ENCODE measurements at places on chromosomes 5 and 9.

DNA sequence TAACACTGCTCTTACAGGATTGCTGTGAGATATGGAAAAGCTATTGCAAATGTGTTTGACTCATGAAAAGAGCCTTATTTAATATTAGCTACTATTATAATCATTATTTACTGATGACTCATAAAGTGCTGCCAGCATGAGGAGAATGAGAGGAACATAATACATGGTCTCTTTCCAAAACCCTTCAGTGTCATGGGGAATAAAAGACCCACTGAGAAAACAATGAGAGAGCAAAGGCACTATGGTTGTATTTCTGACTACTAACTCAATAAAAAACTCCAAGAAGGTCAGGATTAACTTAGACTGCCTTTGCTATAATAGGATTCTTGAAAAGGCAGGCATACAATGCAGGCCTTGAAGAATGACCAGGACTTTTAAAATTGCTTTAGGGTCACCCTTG lies 633.5 kb downstream of the DTWD2 start:
- DNase-seq = no peak

GRCh38 chr5:76113103-76113502 lies 29.9 kb downstream of the SV2C start:
- DNase-seq = no peak

- no peak for DNase-seq
Measured at GRCh38 chr5:113233606-113234005, 201.2 kb downstream of the TSSK1B start.

GRCh38 chr9:134267305-134267880 lies 58.9 kb upstream of the RXRA start:
- no peak for DNase-seq

DNA sequence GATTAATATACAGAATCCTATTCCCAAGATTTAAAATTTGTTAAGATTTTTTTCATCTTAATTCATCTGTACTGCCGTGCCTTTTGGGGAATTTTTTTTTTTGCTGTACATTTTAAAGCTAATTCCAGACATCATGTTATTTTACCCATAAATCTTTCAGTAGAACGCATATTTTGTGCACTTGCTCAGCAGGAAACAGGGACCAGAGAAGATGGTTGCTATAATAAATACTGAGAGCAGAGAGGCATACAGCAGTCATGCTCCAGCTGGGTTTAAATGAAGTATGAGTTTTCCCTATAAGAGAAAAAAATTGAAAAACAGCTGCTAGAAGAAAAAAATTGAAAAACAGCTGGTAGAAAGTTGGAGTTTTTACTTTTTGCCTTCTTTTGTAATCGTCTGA lies 196.9 kb upstream of the PUM3 start:
- DNase-seq = no peak

GRCh38 chr5:151141535-151141934 lies 16.0 kb downstream of the ANXA6 start:
- DNase-seq = peak; percentile 54

DNA sequence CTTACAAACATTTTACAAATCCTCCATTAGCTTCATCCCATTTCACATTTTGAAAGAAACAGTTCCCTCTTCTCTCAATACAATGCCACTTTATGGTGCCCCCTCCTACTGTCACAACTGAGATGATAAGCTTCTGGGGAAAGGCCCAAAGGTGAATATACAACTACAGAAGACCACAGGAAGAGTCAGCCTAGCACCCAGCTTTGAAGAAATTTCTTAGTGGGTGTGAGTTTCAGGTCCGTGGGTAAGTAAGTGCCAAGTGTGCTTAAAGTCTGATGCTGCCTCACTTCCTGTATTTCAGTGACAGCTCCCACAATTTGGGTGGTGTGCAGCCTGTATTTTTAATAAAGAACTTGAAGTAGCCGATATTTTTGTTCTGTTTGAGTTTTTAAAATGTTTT lies 68.1 kb downstream of the ARHGEF28 start:
- DNase-seq = peak; percentile 5

GRCh38 chr5:168073311-168073710 lies 218.1 kb upstream of the WWC1 start:
- no peak for DNase-seq

- DNase-seq = no peak
Measured at GRCh38 chr9:97502222-97502983, 937 bp downstream of the TMOD1 start.

DNA sequence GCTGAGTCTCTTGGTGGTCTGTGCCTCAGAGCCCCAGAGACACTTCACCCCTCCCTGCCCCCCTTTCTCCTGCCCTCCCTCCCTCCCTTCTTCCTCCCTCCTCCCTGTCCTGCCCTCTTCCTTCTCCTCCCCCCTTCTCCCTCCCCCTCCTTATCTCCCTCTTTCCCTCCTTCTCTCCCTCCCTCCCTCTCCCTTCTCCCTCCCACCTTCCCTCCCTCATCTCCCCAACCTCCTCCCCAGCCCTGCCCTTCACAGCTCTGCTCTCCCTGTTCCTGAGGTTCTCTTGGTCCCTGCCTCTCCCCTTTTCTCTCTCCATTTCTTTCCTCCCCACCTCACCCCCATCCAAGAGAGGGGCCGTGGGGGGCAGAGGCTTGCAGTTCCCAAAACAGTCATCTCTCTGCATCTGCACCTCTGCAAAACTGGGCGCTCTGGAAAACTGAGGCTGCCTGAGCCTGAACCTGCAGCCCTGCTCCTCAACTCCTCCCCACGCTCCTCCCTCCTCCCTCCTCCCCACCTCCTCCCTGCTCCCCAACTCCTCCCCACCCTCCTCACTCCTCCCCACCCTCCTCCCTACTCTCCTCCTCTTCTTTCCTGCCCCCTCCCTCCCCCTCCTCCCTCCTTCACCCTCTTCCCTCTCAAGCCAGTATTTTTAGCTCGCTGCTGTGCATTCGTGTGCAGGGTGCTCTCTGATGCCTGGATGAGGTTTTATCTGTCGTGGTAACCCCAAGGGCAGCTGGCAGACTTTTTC lies 219.1 kb downstream of the C9orf50 start:
- no peak for DNase-seq

GRCh38 chr9:115923410-115923809 lies 230.2 kb upstream of the PAPPA start:
- no peak for DNase-seq

- DNase-seq = no peak
Measured at GRCh38 chr5:38734353-38734752, 111.5 kb upstream of the OSMR start.

DNA sequence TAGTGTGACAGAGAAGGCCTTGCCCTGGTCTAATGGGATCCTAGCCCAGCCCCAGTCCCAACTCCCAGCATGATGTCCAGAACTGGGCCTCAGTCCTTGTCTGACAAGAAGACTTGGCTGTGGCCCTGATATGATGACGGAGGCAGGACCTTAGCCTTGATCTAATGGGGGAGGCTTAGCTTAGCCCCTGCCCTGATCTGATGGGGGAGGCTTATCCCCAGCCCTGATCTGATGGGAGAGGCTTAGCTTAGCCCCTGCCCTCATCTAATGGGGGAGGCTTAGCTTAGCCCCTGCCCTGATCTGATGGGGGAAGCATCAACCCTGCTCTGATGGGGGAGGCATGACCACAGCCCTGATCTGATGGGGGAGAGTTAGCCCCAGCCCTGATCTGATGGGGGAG lies 3.7 kb downstream of the PKN3 start:
- no peak for DNase-seq

GRCh38 chr5:40402007-40402364 lies 277.7 kb upstream of the PTGER4 start:
- DNase-seq = peak; percentile 52

Data from stimulated activated CD4-positive, alpha-beta T cell treated with anti-CD3 and anti-CD28 coated beads, Interleukin-1b, Interleukin-23, amount 100 ng/mL, for 48 hours (primary cell).